Lung microvascular endothelial cell (primary cell): ENCODE measurements at places on chromosomes 5 and 9.

GRCh38 chr5:68884144-68884754, 209.6 kb upstream of the SLC30A5 start:
- no peak for DNase-seq

- no peak for DNase-seq
These were observed 687.1 kb downstream of the TLE1 start for GRCh38 chr9:81002242-81002641.

DNA sequence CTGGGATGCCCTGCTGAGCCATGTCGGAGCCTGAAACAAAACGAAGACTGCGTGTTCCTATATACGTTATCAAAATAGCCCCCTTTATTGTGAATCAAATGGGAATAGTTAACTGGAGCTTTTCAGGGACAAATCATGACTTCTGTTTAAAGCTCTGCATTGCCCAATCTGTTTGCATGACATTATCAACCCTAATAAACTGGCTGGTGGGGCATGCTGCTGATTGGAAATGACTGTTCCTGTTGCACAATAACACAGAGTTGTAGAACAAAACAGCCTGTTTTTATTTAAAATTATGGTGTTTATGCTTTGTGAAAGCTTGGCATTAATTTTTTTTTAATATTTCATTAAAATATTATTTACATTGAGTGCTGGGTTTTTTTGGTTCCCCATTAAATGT, 215.5 kb downstream of the TMEM167A start:
- DNase-seq, result no peak

- no peak for DNase-seq
These were observed 130.4 kb downstream of the PRELID2 start for GRCh38 chr5:145704724-145705123.

DNA sequence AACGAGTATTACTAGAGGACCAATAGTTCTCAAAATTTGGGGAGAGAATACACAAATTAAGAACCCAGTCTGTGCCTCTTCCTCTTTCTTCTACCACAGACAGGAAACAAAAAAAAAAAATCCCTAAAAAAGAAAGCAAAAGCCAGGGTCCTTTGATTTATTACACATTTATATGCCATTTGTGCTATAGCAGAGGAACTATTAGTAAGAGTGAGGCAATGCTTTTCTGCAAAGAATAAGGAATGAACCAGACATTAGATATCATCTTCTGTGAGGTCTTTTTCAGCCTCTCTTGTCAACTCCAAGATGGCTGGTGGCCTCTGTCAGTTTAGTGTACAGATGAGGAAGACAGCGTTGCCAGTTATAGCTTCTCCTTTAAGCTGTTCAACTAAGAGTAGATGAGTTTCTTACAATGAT, 127.6 kb downstream of the RFX3 start:
- no peak for DNase-seq

GRCh38 chr5:56569566-56569965, 245.8 kb upstream of the MAP3K1 start:
- DNase-seq, result peak; percentile 23

DNA sequence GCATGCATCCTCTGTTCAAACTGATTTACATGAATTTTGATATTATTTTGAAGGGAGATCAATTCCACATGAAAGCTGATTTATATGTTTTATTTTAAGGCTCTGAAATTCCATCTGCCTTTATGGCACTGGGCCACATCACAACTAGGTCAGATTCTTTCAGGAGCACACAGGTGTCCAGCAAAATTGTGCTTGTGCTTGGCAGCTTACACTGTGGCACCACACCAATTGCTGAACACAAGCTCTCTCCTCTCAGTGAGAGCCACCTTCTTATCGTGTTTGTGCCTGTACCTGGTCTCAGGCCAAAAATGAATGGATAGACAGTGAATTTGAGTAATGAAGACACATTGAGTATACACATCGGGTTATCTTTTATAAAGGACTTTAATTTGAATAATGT, 200.4 kb downstream of the CDH10 start:
- DNase-seq, result no peak

DNA sequence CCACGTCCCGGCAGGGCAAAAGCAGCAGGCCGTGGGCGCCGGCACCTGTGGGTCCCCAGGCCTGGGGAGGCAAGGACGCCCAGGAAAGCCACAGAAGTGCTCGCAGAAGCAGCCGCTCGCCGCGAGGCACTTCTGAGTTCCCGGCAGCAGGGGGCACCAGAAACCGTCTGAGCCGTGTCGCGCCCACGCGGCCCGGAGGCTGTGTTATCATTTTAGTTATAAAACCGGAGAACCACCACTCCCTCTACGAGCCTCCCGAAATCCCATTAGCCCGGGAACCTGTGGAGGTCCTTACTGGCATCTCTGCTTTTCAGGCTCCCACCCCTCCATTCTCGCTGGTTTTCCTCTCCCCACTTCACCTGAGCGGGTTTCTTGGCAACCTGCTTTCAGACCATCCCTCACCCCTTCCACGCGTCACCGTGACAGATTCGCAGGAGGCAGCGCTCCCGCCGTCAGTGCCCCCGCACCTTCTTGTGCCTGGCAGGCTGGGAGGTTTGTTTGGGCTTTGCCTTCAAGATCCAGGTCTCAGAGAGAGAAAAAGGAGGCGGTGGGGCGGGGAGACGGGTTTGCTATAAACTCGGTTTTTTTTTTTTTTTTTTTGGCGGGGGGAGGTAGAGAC, 2.3 kb downstream of the GDNF start:
- peak; percentile 72 for DNase-seq

- DNase-seq, result no peak
These were observed 73.3 kb upstream of the HMHB1 start for GRCh38 chr5:143738417-143739401.

- DNase-seq, result no peak
These were observed 47.5 kb downstream of the CNOT6 start for GRCh38 chr5:180541710-180542109.

DNA sequence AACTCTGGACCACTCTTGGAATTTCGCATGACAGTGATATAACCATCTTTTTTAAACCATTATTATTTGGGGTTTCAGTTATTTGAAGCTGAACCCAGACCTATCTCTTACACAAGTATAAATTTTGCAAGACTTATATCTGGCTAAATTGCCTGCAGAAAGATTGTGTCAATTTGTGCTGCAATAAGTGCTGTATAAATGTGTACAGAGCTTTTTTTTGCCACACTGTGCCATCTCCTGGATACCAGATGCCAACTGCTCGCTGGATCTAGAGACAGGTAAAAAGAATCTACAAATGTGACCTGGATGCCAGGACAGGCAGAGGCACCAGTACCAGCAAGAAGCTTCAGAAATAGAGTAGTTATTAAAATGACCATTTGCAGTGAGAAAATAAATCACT, 25.9 kb upstream of the TTC39B start:
- no peak for DNase-seq

DNA sequence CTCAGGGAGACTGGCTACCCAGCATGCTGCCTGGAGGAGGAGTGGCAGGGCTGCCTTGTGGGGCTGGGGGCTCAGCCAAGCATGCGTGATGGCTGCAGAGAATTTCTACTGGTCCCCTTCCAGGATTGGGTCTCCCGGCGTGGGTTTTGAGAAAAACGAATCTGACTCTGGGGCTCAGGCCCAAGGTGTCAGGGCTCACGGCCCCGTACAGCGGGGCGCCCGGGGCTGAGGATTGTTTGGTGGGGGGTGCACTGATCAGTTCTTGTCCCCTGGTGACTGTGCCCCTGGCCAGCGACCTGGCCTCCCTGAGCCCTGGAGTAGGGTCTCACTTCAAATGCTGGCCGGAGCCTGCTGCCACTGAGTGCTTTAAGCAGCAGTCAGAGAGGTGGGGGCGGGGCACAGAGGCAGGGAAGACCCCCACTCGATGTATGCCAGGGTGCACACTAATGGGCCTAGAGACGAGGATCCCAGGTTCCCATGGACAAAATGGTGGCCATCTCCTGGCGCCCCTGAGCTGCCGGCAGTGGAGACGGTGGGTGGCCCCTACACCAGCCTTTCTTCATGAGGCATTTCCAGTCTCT, 45.5 kb upstream of the RNU6ATAC start:
- DNase-seq, result no peak
